ENCODE measurements at places on chromosomes 13 and 19.

DNA sequence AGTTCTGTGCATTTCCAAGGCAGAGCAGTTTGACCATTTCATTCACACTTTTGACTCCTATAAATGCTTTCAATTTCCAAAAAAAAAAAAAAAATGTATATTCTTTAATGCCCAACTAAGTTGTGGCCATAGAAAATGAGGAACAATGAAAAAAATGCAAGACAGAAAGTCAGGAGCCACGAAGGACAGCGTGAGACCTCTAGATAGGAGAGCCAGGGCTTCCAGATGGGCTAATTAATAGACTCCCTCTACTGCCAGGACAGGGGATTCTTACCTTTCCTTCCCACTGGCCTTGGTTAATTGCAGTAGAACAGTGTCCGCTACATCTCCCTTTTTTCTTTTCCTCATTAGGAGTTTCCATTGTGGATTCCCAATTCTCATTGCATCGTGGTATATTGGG is 8.6 kb downstream of the FPR3 start:
- DNase-seq, result no peak

GRCh38 chr19:35609851-35610353 is 2.6 kb upstream of the HAUS5 start:
- peak; percentile 70 for DNase-seq

- no peak for DNase-seq
Observed at GRCh38 chr13:112225429-112226090, 150.6 kb upstream of the SPACA7 start.

DNA sequence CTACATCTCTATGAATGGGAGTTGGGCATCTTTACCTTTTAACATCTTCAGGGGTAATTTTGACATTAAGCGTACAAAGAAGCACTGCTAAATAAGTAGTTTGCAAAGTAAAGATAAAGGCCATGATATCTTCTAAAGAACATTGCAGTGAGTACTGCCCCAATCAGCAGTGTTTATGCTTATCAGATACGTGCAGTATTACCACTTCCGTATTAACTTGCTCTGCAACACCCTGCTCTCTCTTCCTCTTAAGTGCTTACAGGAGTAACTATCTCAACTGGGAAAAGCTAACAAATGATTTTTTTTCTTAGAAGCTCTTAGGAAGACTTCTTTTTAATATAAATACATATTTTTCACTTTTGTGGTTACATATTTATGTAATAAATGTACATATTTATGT is 793.7 kb upstream of the SLC10A2 start:
- DNase-seq, result no peak

DNA sequence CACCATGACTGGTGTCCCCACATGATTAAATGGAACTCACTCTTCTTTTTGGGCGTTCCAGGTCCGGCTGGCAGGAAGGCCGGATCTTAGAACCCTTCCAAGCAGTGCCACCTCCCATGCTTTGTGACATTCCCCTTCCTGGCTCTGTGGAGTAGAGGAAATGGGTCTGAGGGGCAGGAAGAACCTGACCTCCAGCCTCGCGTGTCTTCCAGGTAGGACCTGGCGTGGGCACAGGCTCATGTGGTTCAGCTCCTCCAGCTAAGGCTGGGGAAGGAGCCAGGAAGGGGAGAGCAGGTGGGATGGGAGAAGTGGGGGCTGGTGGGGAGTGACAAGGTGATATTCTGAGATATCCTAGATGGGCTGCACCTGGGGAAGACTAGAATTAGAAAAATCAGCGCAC is 2.1 kb downstream of the TMEM255B start:
- peak; percentile 54 for DNase-seq

DNA sequence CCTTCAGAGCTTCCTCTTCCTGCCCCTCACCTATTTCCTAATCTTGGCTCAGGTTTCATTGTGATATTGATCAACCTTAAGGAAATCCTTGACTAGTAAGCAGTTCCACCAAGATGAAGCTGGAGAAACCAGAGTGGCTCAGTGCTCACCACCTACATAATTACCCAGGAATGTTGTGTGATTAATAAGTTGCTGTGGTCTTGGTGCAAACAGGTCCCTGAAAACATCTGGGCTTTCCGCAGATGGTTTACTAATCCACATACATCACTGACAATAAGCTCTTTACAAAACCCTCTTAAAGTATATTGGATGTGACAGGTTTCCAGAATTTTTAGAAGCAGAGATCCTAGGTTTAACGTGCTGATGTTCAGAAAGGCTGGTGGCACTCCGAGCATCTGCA is 8.6 kb upstream of the SERP2 start:
- no peak for DNase-seq

GRCh38 chr19:31261019-31261602 is 88.1 kb downstream of the TSHZ3 start:
- no peak for DNase-seq

GRCh38 chr13:52879950-52880741 is 31.7 kb upstream of the PCDH8 start:
- DNase-seq, result no peak

DNA sequence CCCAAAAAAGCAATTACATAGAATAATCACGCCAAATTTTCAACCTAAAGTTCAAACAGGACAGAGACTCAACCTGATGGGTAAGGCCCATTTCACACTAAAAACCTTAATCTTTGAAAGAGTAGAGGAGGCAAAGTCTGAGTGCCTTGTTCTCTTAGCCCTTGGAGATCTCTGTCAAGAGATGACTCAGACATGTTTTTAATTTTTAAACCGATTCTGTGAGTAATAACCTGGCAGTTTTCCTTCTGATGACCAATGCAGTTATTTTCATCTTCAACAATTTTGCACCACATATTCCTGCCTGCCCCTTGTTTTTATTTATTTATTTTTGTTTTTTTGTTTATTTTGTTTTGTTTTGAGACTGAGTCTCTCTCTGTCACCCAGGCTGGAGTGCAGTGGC is 11.5 kb upstream of the TNFSF9 start:
- no peak for DNase-seq

- no peak for DNase-seq
Observed at GRCh38 chr19:18562086-18562485, 4.4 kb downstream of the KXD1 start.

GRCh38 chr13:48334534-48335127 is 31.1 kb downstream of the RB1 start:
- no peak for DNase-seq

GRCh38 chr13:110382830-110383229 is 75.7 kb downstream of the COL4A2 start:
- no peak for DNase-seq

DNA sequence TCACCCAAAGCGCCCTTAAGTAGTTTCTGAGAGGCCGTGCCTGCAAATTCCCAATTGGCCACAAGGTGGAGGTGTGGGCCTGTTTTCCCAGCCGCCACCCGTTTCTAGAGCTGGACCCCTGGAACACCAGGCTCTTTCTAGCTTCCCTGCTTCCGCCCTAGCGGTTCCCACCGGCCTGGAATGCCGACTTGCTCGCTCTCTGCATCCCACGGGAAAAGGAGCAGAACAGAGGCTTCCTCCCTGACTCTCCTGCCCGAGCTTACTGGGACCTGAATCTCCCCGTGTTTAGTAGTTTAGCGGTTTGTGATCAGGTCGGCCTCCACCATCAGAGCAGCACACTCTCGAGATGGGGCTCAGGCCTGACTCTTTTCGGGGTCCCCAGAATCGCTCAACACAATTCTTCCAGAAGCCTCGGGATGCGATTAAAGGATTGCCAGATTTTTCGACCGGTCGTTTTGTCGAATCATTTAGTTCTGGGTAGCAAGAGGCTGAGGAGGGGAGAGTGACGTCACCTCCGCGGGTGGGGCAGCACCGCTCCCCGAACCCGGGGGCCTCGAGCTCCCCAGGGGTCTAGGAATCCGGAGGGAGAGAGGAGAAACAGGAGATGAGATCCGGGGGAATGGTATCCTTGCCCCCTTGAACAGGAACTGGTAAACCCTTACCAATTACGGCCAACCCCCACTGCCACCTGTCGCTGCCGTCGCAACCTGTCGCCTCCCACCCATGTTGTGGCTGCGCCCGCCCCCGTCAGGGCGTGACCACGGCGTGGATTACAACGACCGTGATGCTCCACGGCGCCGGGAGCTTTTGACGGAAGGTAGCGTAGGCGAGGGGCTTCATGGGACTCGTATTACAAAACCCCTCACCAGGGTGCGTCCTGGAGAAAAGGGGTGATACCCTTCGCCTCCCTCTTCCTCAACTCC is 8.0 kb downstream of the NAPSA start:
- DNase-seq, result peak; percentile 96

DNA sequence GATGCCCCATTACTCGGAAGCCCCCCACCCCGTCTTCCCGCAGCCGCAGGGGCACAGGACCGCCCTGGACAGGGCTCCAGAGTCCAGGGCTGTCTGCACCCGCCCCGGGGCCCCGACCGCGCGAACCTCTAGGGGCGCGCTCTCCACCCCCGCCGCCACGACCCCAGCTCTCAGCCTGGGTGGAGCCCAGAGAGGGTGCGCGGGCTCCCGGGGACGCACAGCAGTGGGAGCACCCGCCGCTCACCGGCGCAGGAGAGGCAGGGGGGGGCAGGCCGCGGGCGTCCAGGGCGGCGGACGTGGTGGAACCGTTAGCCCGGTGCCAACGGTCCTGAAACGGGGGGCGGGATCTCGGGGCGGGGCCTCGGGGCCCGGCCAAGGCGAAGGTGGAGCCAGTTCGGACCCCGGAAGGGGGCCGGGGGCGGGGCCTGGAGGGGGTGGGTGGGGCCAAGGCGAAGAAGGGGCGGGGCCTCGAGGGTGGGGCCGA is at the start of gene ATP8B3:
Gene ATP8B3 (minus strand): TSS at position 335 of the 484 bp plus-strand sequence. CDS start 540 bp downstream, outside the sequence.
- no peak for DNase-seq

- DNase-seq, result no peak
Observed at GRCh38 chr13:61695147-61695546, 279.5 kb upstream of the PCDH20 start.

- DNase-seq, result peak; percentile 45
Observed at GRCh38 chr19:16927883-16928282, 39.1 kb downstream of the F2RL3 start.

DNA sequence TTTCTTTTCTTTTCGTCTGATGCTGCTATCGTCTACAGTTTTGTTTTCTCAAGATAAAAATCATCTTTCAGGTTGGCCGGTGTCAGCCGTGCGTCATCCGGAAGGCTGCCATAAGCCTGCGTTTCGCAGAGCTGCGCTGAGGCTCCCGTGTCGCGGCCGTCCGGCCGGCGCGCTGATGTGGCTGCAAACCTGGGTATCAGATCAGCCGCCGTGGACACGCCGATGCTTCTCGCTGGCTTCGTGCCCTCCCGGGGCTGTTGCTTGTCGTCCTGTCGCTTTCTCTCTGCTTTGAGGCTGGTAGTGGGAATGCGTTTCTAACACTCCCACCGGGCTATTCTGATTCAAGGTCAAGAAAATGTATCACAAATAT is 45.9 kb upstream of the TFDP1 start:
- no peak for DNase-seq

DNA sequence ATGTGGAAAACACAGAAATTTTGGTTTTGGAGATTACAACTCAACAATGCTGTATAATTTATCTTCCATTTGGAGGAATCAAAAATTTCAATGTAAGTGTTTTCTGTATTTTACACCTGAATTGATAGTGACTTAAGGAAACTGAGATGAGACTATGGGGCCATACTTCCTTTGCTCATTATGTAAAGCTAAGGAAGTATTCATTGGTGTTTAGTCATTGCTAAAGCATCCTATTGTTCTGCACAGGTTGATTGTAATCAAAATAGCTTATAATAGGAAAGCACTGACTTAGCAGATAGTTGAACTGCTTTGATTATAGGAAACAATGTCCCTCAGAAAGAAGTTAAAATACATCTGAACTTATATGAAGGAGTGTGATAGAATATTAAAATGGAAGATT is 244.4 kb upstream of the SLITRK5 start:
- no peak for DNase-seq

DNA sequence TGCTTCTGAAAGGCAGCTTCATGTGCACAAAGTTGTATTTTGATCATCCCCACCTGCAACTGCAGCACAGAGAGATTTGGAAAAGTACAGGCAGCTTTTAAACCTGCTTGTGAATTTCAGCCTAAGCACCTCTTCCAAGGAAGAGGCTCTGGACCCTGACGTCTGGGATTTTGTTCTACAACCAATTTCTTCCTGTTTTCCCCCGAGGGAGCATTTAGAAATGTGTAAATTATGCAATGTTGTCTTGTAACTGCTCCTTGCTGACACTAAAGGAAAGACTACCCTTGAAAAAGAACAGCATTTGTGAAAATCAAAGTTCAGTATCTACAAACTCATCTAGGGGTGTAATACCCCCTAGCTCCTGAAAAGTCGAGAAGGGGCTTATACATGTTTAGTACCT is 15.4 kb downstream of the MED26 start:
- no peak for DNase-seq

GRCh38 chr13:28413999-28414398 is 80.9 kb downstream of the FLT1 start:
- no peak for DNase-seq

GRCh38 chr13:111423168-111423785 is 102.8 kb downstream of the TEX29 start:
- DNase-seq, result no peak

DNA sequence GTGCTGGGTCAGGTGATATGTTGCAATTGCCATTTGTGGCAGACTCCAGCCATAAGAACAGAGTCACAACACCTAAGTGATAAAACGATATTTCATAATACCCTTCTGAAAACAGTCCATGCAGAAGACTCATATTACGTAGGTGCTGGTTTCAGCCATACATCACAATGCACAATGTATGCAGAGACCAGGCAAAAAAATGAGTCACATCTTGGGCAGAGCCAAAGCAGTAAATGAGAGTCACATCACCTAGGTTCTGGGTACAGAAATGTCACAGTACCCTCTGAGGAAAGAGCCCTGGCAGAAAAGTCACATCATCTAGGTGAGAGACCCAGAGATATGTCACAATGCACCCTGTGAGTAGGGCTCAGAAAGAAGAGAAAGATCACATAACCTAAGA is 125.2 kb upstream of the ZNF91 start:
- DNase-seq, result no peak

- no peak for DNase-seq
Observed at GRCh38 chr13:59948686-59949085, 215.0 kb downstream of the DIAPH3 start.

GRCh38 chr13:98586400-98587345 is 9.8 kb upstream of the STK24 start:
- no peak for DNase-seq

GRCh38 chr13:101412076-101412475 is 4.2 kb downstream of the NALCN start:
- DNase-seq, result no peak
